LHCN-M2 (cell line): ENCODE measurements at places on chromosomes 3 and 15.

DNA sequence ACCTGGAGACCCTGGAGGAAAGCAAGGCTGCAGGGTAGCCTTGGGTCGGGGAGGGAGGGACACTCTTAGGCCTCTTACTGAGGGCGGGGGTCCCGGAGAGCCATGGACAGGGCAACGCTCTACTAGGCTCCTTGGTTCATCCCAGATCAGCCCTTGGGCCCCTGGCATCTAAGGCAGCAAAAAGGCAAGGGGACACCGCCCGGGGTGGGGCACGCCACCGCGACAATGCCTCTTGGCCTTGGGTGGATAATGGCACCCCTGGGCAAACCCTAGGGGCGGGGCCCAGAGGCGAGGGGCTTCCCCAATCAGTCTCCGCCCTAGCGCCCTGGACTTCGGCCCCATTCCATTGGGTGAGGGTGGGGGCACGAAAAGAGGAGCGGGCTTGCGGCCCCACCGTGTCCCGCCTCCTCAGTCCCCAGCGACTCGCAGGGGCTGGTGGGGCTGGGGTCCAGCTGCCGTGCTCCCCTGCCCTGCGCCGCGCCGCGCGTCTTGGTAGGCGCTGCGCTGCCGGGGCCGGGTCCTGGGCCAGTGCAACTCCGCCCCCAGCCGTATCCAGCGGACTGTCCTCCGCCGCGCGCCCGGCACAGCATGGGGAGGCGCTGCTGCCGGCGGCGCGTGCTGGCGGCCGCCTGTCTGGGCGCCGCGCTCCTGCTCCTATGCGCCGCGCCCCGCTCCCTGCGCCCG lies at the start of gene CHST13:
Gene CHST13 (plus strand): TSS at position 411 of the 684 bp plus-strand sequence. CDS start 178 bp downstream, at position 589.
- DNase-seq = peak; percentile 10

- DNase-seq = no peak
Measured at GRCh38 chr3:169404520-169404890, 259.0 kb downstream of the MECOM start.

DNA sequence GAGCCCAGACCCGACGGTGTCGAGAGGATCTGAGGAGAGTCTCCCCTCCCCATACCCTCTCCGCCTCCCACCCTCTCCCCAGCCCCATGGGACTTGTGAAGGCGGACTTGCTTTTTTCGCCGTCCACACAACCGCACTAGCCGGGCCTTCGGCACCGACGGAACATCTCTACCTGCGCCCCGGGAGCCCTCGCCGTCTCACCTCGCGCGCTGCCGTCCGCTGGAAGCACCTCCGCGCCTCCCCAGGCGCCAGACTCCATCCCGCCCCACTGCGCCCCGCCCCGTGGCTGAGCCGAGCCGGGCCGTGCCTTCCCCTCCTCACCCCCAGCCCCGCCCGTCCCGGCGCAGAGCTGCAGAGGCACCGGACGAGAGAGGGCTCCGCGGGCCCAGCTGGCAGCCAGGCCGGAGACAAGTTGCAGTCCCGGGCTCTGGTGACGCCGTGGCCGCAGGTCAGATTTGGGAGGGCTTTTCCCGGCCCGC lies at the start of the genes DUOX1 and DUOXA1:
Gene DUOX1 (plus strand): TSS at position 344 of the 479 bp plus-strand sequence. CDS start 1,973 bp downstream, outside the sequence.
Gene DUOXA1 (minus strand): TSS at position 229 of the 479 bp plus-strand sequence. CDS start 6,865 bp downstream, outside the sequence.
- DNase-seq = no peak

DNA sequence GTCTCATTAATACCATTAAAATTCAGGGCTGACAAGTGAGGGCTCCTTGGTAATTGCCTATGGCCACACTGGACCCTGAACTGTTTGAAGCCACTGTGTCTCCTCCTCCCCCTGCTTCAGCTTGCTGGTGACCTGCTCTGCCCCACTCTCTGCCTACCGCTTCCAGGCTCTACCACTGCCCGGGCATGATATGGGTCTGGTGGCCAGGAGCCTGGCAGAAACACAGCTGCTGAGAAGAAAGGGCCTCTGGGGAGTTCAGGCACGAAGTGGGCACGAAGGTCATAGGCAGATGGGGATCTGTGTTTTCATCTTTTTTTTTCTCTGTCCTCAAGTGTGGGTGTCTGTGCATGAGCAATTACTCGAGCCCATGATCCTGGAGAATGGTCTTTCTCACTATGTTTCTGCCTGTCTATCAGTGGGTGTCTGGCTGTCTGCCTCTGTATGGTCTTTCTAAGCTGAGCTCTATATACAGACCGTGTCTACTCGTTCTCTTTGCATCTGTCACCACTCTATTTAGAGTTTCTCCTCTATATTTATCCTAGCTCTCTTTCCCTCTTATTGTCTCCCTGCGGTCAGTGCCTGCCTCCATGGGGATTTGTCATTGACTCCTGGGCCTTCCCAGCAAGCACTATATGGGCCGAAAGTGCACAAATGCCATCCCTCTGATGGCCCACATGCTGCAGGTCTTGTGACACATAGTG lies 42.1 kb upstream of the EPHB1 start:
- DNase-seq = peak; percentile 3

DNA sequence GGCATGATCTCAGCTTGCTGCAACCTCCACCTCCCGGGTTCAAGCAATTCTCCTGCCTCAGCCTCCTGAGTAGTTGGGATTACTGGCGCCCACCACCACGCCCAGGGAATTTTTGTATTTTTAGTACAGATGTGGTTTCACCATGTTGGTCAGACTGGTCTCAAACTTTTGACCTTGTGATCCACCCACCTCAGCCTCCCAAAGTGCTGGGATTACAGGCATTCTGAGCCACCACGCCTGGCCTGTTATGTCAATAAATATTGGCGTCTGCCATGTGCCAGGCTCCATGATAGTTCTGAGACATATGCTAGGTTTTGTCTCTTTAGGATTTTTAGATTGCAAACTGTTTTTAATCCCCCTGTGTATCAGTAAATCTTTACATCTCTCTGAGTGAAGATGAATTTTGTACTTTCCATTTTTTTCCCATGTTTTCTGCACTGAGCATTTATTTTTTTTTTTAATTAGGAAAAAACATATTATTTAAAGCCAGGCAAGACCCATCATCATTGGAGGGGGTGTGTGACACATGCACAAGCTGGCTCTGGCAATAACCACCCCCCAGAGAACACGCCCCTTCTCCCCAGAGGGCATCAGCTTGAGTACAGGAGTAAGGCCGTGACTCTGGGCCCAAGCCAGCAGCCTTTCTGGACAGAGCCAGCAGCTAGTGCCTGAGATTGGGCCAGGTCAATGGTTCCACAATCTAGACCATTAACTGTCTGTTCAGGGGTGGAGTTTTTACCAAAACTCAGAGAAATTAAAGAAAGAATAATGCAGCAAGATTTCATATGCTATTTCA lies 51.0 kb upstream of the ATP1B3 start:
- peak; percentile 19 for DNase-seq

- peak; percentile 0 for DNase-seq
Measured at GRCh38 chr15:47718497-47719437, 1.5 kb downstream of the SEMA6D start.

- DNase-seq = no peak
Measured at GRCh38 chr3:94896994-94897393, 834.1 kb downstream of the NSUN3 start.

DNA sequence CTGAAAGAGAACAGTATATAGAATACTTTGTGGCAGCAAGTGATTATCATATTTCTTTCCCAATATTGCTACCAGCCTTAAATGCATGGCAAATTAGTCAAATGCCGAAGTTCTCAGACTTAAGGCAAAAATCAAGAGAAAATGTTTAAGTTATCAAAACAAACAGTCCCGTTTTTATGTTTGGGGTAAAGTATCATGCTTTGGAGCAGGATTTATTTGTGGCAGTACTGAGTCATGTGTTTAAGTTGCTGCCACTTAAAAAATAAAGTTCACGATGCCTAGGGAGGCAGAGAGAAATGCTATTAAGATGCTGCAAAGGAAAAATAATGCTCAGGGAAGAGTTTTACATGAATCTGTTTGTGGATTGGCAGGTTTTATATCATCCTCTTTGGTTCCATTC lies 417.4 kb upstream of the MDFIC2 start:
- DNase-seq = no peak

GRCh38 chr3:12980596-12981290 lies 92.5 kb downstream of the IQSEC1 start:
- no peak for DNase-seq

GRCh38 chr3:153259956-153260355 lies 97.9 kb downstream of the RAP2B start:
- peak; percentile 36 for DNase-seq

GRCh38 chr15:55124616-55125015 lies 72.1 kb downstream of the RSL24D1 start:
- DNase-seq = no peak
